ENCODE measurements at places on chromosomes 1 and 21.

- DNase-seq = no peak
Observed at GRCh38 chr1:64492424-64492823, 22.5 kb downstream of the CACHD1 start.

DNA sequence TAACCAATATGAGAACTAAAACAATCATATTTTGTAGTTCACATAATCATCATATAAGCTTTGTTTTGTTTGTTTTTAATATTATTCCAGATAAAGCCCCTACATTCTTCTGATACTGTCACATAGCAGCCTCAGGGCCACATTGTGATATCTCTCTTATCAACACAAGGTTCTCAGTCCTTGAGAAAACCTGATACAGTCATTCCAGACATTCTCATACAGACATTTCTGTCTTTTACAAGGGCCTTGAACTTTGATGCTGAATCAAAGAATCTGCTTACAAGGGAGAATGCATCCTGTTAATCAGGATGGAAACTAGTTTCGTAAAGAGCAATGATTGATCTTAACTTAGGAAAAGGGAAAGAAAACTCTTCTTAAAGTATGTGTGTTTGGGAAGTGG is 12.7 kb upstream of the VCAM1 start:
- no peak for DNase-seq

GRCh38 chr1:63547621-63548294 is 24.4 kb downstream of the EFCAB7 start:
- no peak for DNase-seq

- no peak for DNase-seq
Observed at GRCh38 chr1:81666586-81666985, 134.1 kb upstream of the ADGRL2 start.

GRCh38 chr1:171597203-171597602 is 24.8 kb upstream of the MYOCOS start:
- DNase-seq = no peak

All from stimulated activated CD4-positive, alpha-beta T cell treated with anti-CD3 and anti-CD28 coated beads, Interleukin-2, amount 100 ng/mL, for 48 hours (primary cell).